ENCODE measurements at places on chromosomes 5 and 9.

DNA sequence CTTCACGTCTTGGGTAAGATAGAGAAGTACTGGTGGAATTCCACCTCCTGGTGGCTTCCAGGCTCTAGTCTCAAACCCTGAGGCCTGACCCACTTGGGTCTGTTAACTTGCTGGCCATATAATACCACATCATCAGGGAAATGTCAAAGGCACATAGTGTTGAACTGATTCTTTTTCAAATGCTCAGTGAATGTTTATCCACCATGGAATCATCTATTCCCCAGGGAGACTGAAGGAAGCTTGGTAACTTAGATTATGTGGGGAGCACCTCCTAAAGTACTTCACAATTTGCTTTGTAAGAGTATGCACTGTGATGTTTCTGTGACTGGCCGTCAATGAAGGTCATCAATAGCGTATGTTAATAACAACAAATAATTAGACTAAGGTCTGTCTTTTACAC lies 16.1 kb downstream of the MACROH2A1 start:
- DNase-seq, result no peak

DNA sequence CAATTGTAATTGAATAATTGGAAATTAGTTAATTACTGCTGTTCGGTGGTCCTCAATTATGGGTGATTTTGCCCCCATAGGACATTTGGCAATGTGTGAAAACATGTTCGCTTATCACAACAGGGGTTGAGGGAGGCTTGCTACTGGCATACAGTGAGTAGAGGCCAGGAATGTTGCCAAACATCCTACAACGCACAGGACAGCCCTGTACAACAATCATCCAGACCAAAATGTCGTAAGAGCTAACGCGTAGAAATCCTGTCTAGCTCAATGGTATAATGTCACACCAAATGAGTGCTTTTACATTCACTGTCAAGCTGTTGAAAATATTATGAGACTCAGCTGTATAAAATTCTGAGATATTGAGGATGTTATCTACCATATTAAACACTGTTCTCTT lies 464.4 kb upstream of the TUSC1 start:
- DNase-seq, result no peak

GRCh38 chr5:19044311-19044710 lies 943.7 kb downstream of the CDH18 start:
- DNase-seq, result no peak

GRCh38 chr9:114671605-114672004 lies 10.4 kb downstream of the TEX48 start:
- peak; percentile 21 for DNase-seq

DNA sequence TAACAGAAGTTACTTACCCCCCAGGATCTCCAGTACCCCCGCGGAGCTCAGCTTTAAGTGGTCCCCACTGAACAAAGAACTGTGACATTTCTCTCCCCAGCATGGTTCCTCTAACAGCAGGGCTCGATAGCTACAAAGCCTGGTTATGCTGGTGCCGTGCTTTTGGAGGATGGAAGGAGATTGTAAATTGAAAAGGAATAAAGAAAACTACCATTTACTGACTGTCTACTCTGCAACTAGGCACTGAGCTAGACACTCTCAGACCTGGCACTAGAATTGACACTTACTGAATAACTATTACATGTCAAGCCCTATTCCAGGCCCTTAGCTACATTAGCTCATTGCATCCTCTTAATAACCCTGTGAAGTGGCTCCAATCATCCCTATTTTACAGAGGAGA lies 145.3 kb downstream of the TTLL11 start:
- no peak for DNase-seq

- peak; percentile 61 for DNase-seq
These were observed 1.6 kb downstream of the TMEM245 start for GRCh38 chr9:109117856-109118807.

- DNase-seq, result no peak
These were observed 210.6 kb downstream of the AUH start for GRCh38 chr9:91150998-91151717.

- no peak for DNase-seq
These were observed 621 bp downstream of the AK6 start for GRCh38 chr5:69368458-69369339.

DNA sequence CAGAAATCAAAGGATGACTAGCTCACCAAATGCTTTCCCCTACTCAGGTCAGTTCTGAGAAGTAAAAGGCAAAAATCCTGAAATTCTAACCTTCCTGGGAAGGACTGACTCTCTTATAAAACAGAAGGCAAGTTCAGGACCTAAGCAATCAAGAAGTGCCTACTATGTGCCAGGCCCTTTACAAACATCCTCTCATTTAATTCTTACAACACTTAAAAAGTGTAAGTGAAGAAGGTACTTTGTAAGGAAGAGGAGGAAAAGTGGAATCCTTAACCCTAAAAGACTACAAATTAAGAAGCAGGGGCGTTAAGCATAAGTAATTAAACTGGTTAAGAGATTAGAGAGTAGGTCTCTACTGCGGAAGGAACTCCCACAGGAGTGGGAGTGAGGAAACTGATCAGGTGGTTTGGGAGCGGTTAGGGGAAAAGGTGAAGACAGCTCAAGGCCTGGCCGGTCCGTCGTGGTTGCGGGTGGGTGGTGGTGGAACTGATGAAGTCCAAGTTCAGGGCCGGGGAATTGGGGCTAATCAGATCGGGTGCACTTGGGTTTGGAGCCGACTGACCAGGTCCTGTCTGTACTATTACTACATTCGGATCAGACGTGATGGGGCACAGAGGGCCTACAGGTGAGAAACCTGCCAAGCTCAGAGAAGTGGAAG lies 839 bp downstream of the MED27 start:
- DNase-seq, result no peak

DNA sequence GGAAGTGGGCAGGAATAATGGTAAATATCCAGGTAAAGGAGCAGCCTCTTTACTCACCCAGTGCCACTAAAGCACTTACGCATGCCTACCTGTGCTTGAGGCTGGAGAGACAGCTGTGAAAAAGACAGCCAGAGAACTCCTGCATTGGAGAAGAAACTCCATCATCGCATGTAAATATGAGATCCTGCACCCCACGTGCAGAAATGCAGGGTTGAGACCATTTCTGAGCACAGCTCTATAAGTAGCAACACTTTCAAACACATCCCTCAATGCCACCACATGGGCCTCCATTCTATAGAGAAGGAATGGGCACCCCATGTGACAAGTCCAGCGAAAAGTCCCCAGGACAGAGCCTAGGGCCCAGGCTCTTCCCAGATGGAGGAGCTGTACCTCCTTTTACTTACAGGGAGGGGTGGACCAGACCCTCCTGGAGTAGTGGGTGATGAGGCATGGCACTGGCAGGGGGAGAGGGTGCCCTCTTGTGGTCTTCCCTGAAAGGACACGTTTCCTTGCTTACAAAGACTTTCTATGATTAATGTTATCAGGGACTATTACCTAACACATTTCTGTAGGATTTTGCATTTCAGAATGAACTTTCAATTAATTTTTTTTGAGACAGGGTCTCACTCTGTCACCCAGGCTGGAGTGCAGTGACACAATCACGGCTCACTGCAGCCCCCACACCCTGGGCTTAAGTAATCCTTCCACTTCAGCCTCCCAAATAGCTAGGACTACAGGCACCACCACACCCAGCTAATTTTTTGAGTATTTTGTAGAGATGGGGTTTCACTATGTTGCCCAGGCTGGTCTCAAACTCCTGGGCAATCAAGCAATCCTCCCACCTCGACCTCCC lies 55.3 kb upstream of the IL17B start:
- DNase-seq, result peak; percentile 80

- DNase-seq, result peak; percentile 30
These were observed 15.4 kb upstream of the ANGPTL2 start for GRCh38 chr9:127137640-127138360.

GRCh38 chr9:105026451-105026850 lies 98.5 kb upstream of the ABCA1 start:
- DNase-seq, result no peak

DNA sequence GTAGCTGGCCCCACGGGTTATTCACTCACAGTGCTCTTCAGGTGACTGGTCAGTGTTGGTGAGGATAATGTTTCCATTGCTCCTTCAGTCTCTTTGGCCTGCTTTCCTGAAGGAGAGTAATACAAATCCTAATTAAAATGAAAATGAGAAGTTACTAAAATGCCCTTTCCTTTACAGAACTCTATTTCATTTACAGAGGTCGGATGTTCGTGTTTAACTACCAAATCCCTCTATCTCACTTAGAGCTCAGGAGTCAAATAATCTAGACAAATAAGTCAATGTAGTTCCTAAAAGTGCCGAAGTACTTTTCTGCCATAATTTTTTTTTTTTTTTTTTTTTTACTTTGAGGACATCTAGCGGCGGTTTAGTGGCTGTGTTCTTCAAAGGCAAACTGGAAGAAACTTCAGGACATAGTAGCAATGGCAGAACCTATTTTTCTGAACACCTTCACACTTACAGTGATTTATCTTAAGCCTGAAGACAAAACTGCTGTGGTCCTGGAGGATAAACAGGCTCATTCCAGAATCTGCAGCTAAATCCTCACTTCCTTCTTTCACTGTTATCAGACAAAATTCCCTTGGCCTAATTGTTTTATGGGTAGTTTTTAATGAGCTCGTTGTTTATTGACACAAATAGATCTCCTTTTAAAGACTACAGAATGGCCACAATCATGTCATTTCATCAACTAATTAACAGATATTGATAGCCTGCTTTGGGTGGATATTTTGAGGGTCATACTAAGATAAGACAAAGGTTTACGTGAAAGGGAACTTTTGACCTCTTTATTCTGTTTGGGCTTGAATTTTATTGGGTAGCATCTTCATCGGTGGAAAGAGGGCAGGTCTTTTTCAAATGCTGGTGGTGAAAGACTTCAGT lies 207.6 kb upstream of the DMRTA1 start:
- no peak for DNase-seq

DNA sequence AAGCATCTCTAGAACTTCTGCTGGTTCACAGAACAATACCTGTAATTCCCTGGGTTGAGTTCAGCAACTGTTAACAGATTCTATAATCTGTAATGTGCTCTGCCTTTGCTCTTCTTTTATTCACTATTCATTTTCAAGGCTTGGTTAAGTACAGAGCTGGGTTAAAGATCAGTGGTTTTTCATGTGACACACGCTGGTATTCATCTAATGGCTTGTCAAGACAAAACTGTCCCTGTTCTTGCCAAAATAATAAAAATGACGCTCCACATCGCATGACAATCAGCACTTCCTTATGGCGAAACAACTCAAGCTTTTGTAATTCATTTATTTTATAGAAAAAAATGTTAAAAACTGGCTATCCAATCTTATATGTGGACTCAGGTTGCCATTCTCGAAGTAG lies 137.9 kb downstream of the BNC2 start:
- no peak for DNase-seq

DNA sequence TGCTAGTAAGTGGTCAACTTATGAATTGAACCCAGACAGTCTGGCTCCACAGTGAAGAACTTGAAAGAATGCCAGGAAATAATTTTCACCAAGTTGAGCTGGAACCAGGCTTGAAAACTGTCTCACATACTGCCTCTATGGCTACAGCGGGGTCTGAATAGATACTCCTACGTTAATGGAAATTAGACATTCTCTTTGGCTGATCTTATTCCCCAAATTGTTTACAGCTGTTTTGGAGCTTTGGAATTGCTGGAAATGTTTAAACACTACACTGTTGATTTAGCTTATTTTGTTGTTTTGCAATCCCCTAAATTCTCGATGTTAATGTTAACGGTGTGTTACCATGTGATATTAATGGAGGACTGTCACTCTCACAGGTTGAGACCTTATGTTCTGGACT lies 146.4 kb downstream of the FBXL7 start:
- DNase-seq, result no peak

DNA sequence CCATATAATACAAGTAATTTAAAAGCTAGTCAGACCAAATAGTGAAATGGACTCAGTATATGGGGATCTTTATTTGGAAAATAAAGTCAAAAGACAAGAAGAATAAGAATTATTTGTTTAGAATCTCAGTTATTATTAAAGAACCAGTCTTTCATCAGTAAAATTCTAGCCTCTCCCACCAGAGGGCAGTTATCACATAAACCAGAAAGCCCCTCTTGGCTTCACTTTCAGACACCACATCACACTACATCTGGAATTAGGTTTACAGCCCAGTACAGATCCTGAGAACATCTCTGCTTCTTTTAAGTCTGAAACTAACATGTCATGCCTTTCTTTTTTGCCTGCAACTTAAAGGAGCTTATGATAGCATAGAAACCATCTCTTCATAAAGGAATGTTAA lies 12.2 kb upstream of the HSPB3 start:
- DNase-seq, result no peak

GRCh38 chr9:130215341-130216119 lies 43.3 kb downstream of the NCS1 start:
- DNase-seq, result no peak

- no peak for DNase-seq
These were observed 93.9 kb downstream of the SETX start for GRCh38 chr9:132260846-132261245.

GRCh38 chr5:132235340-132235739 lies 7.7 kb upstream of the P4HA2 start:
- peak; percentile 20 for DNase-seq

DNA sequence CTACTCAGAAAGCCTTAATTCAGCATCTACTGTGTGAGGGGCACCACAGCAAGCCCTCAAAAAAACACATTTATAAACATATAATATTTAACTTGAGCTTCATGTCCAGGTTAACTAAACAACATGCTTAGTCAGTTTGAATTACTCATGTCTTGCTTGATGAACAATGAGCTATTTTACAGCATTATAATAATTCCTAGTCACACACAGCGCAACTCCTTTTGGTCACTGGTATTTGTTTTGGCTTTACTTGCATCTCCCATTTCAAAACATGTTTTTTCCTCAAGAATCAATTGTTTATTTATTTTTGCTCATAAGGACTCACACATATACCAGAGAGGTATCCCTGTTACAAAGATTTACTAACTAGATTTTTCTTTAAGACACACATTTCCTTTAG lies 616.7 kb upstream of the DAB2 start:
- DNase-seq, result no peak

GRCh38 chr5:159668556-159668955 lies 247.7 kb upstream of the ADRA1B start:
- no peak for DNase-seq

GRCh38 chr5:174412941-174413340 lies 311.4 kb upstream of the MSX2 start:
- DNase-seq, result peak; percentile 42

DNA sequence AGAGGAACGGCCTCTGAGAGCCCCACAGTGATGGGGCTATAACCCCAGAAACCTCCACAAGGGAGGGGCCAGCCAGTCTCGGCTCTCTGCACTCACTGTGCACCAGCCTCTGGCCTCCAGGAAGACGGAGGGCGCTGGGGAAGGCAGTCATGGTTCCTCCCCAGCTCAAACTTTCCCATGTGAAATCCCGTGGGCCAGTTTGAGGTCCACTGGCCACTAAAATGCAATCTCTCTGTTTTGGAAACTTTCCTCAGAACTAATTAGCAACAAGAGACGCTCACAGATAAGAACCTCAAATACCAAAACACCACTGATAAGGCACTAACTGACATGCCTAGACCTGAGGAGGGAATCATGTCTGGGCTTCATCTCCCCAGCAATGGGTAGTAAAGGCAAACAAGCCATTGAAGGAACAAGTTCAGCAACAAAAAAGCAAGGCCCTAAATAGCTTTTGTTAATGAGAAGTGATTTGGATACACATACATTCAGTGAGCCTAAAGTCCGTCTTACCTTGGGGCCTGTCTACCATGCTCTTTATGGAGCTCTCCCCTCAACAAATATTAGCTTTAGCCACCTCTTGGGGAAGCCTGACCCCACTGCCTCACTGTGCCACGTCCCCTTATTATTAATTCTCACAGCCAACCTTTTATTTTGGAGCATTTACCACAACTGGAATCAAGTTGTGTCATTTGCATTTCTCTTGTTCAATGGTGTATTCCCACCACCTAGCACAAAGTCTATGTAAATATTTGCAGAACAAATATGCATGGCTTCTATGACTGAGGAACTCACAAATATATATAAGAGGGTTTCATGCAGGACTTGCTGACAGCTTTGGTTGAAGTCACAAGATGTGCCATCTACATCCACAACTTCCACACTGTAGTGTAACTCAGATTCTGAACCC lies 56.1 kb upstream of the GLRX start:
- peak; percentile 64 for DNase-seq

Measured in islet precursor cell (in vitro differentiated cells).